ENCODE measurements at places on chromosomes 12 and 14.

- no peak for DNase-seq
Observed at GRCh38 chr14:74838166-74838565, 37.8 kb downstream of the PROX2 start.

DNA sequence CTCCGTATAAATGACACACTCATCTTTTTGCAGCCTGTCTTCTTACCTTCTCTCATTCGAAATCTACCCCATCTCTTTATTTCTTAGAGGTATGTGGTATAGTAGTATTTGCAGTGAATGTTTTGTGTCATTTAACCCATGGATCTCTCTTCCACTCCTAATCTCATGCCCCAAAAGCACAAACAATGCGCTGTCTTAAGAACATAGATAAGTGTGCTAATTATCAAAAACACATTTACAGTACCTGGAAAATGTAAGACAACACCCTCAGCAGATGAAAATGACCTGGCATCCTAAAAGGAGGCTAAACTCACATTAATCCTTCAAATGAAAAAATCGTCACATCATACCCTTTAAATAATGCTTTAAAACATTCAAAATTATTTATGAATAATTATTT is 10.7 kb downstream of the USP15 start:
- DNase-seq: no peak

GRCh38 chr14:32419429-32419828 is 90.3 kb downstream of the AKAP6 start:
- DNase-seq: no peak

DNA sequence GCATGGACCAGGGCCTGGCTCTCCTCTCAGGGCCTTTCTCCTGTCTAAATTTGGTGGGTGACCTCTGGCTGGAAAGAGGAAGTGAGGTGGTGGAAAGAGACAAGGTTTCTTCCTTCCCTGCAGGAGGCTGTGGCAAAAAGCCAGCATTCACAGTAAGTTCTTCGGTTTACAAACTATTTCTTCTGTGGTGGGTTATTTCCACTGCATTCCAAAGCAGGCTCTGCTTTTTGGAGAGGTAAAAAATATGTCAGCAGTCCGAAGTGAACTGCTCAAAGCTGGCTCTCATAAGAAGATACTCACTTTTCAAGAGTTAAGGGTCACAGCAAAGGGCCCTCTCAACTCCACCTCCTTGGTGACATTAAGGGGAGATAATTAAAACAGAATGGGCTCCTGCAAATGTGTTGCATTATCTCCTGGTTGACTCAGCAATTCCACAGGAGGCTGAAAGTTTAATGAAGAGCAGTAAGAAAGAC is 48.9 kb upstream of the POC1B start:
- no peak for DNase-seq

GRCh38 chr12:32756476-32757066 is 874 bp upstream of the YARS2 start:
- no peak for DNase-seq

DNA sequence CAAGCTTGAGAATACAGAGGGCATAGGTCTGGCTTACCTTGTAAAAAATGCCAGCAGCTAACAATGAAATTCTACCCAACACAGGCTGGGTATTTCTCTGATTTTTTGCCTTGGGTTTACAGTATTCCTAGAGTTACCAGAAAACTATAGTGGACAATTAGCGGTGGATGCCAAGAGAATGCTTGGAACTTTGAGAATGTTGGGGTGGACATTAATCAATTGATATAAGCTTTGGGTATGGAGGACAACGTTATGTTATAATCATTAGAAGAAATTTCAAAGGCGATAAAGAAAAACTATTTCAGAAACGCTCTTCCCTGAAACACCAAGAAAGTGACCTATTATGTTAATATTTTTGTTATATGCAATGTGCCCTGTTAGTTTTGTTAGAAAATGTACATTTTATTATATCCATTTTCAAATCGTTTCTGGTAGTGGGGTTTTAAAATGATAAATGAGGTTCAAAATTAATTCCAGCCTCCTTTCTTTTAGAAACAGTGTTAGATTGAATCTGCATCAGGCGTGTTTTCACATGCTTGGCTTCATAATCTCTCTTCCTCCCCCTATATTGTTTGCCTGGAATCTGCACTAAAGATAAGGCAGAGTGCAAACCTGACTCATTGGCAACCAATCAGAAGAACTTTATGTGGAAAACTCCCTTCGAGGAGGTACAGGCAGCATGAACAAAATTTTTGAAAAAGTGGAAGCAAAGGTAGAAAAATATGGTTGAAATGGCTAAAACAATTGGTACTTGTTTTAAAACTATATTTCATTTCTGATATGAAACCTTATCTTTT is 1.4 kb upstream of the PTPRQ start:
- no peak for DNase-seq

- no peak for DNase-seq
Observed at GRCh38 chr12:91419809-91420208, 237.2 kb upstream of the DCN start.

- DNase-seq: no peak
Observed at GRCh38 chr12:127052511-127053232, 1214.3 kb upstream of the TMEM132C start.

DNA sequence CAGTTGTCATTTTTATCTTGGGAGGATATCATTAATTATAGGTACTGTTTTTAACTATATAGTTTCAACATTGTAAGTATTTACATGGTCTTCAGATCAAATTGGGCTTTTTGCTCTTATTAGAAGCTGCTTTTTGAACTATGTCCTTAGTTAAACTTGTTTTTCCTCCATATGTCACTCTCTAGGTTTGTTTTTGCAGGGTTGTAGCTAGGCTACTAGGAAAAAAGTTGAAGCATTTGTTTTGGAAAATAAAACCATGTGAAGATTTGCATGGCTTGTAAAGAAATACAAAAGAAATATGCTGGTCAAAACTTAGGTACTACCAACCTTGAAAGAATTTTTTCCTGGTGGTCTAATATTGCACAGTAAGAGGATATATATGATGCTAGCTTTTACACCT is 3.4 kb downstream of the ARID2 start:
- DNase-seq: no peak

- no peak for DNase-seq
Observed at GRCh38 chr12:57190037-57190436, 26.6 kb upstream of the NXPH4 start.

GRCh38 chr14:103755060-103755459 is 39.5 kb downstream of the ZFYVE21 start:
- no peak for DNase-seq

Measured in stimulated activated CD8-positive, alpha-beta memory T cell treated with anti-CD3 and anti-CD28 coated beads, Interleukin-4, amount 100 ng/mL, for 1 hour (primary cell).